GM04504 (cell line): ENCODE measurements at places on chromosomes 2 and 18.

DNA sequence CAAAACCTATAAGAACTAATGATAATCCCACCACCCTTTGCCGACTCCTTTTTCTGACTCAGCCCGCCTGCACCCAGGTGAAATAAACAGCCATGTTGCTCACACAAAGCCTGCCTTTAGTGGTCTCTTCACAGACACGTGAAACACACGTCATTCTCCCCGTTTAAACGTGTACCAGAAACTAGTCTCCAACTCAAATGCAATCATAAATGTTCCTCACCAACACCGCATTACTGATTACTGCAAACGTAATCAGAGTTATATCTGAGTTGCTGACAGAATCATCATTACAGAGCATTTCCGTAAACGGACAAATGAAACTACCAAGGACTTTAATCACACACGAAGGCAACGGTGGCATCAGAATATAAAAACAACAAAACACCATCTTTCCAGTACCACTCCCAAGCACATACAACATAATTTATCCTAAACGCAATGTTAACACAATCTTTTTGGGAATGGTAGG is 1.9 kb downstream of the CLK1 start:
- peak; percentile 33 for DNase-seq

DNA sequence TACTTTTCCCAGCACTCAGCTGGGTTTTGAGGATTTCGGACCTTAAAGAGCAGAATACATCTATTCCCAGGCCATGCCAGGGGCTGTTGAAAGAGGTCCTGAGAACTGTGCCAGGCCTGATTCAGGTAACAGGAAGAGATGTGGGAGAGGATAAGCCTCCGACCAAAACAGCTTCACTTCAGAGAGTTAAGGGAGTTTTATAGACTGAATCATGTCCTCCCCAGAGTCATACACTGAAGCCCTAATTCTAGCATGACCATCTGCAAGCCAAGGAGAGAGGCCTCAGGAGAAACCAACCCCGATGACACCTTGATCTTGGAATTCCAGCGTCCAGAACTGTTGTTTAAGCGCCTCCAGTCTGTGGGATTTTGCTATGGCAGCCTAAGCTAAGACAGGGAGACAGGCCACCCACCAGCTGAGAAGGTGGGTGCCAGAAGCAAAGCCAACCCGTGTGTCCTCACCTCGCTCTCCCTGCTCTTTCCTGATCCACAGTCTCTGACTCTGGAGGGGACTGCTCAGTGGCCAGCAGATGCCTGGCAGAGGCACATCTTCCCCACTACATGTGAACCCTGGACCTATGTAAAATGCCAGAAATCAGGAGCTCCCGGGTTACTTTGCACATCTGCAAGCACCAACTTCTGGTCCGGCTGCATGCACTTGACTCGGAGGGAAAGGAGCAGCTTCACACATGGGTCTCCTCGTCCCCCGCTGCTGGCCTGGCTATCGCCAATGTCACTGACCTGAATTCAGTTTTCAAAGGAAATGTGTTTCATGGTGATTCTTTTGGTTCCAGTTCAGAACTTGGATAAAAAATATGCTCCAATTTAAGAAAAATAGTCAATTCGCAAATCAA is 116.8 kb upstream of the EPC2 start:
- no peak for DNase-seq

DNA sequence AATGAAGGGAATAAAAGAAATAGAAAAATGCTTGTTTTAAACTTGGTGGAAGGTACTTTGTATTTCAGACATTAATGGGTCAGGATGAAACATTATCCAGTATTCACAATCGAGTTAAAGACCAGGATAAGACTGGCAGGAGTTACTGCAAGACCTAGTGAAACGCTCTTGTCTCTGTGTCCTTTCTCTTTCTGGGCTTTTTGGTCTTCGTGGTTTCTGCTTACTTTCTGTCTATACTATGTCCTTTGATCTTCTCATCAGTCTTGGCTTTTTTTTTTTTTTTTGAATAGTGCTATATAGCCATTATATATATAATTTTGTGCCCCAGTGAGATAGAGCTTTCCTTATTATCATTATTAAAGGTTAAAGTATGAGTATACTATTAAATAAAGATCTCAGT is 42.1 kb upstream of the GAREM2 start:
- DNase-seq, result no peak

DNA sequence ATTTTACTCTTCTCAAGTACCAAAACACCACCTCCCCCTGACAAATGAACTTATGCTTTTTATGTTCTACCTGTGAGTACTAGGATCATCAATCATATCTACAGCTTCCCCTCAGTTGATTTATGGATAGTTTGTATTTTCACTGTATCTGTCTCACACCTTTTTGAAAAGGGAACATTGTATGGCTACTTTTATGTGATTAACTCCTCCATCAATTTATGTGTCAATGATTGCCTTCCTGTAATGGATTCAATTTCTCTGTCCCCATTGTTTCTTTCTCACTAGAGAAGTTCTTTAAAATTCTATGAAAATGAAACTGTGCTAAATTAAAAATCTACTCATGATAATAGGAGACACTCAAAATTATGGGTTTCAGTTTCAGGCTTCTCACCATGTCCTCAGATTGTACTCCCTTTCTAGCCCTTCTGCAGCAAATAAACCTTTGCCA is 935.0 kb downstream of the TRIB2 start:
- no peak for DNase-seq

GRCh38 chr2:43214253-43214652 is 12.2 kb downstream of the ZFP36L2 start:
- no peak for DNase-seq

- DNase-seq, result no peak
These were observed 84.1 kb upstream of the POMC start for GRCh38 chr2:25252291-25253152.

DNA sequence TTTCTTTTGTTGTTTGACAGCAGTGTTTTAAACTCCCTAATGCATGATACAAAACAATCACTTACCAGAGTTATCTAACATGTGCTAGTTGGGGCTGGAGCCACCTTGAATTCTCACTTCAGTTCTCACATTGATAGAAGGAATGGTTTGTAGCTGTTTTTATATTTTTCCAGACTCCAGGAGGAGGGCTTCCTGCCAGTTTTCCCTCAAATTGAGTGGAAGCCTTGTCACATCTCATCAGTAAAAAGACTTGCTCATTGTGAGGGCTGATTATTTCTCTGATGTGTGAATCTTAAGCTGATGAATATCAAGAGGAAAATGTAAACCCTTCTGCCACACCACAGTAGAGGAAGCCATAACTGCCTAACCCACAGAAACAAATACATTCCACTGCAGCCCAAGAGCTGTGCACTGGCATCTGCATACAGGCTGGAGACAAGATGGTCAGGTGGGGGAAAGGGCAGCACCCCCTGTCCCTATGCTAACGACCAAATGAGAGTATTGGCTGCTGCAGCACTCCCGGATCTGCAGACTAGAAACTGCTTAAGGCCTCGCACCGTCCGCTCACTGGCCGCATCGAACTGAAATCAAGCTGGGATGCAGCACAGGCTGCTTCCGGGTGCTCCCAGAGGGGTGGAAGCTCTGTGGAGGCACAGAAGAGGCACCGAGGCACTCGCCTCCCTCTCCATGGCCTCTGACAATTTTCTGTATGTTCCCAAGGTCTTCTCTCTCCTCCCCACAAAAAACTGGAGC is 73.7 kb upstream of the TPO start:
- DNase-seq, result no peak

- DNase-seq, result no peak
These were observed 167.4 kb downstream of the C1D start for GRCh38 chr2:67895227-67895941.

- DNase-seq, result no peak
These were observed 97.9 kb downstream of the ATL2 start for GRCh38 chr2:38279201-38279600.

DNA sequence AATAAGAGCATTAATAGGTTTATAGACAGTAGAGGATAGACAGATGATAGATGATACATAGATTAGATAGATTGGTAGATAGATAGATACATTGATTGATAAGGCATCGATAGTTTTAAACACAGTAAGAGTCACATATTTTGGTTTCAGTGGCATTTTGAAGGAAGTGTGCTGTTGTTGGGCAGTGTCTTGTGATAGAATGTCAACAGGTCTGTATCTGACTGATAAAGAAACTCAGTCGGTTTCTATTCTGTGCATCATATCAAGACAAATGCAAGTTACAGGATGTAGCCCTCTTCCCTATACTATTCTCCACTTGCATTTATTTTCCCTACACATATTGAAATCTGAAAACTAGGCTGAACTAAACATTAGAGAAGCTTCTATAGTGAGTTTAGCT is 1229.0 kb upstream of the ZEB2 start:
- no peak for DNase-seq
